Stimulated activated CD8-positive, alpha-beta memory T cell treated with anti-CD3 and anti-CD28 coated beads, Interleukin-7, amount 100 ng/mL, for 48 hours (primary cell): ENCODE measurements at places on chromosomes 3 and 15.

DNA sequence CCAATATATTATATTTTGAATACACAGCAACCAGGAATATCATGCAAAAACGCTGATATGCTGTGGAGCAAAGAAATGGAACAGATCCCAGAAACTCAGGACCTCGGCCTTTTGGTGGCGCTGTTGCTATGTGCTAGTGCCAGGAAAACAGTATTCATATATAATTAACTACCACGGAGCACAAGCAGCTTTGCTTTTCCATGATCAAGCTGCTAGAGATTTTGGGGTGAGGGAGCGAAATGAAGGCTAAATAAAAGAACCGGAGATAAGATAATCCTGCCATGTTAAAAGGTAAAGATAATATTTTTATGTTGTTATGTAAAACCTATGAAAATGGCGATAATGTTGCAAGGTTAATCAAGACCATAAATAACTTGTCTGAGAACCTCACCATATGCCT lies 157.7 kb upstream of the FAM3D start:
- peak; percentile 2 for DNase-seq

DNA sequence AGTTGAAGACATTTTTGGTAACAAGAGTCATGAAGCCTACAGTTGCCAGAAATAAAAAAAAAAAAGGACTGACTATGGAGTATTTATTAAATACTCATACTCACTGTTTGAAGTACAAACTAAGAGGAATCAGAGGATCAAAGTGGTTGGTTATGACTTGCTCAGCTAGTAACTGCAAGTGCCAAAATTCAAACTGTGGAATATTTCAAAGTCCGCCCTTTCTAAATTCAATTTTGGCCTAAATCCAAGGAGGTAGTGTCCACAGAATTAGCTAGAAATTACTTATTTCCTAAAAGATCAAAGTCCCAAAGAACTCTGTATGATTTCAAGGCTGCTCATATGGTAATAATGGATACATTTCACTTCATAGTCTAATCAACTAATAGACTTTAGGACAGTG lies 274.5 kb downstream of the ZBTB20 start:
- DNase-seq: no peak

- DNase-seq: no peak
These were observed 3.0 kb downstream of the DUT start for GRCh38 chr15:48334260-48334659.

DNA sequence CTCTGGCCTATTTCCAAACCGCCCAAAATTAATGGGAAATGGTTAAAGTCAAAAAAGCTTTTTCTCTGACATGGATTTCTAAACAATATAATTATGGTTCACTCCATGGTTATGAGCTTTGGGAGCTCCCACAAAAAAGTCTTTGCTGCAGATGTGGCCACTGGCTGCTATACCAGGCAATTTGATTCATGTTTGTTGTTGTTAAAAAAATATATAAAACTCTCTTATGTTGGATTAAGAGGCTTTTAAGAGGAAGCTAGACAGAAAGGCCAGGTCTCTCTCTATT lies 258.6 kb downstream of the TIGIT start:
- no peak for DNase-seq

GRCh38 chr15:60745469-60746061 lies 266.6 kb upstream of the ICE2 start:
- no peak for DNase-seq

DNA sequence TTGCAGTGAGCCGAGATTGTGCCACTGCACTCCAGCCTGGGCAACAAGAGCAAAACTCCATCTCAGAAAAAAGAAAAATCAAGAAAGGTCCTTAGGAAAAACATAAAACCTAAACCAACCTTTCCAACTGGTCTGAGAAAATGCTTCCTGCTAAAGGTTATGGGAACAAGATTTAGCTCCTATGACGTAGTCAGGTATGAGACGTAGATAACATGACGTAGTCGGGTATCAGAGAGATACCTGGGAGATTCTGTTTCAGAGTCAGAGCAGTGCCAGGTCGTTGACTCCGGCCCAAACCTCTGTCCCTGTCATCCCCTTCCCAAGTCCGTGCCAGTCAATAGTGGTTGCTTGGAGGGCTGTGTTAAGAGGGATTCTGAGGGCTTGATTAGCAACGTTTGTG lies 39.9 kb downstream of the LMCD1 start:
- no peak for DNase-seq

- DNase-seq: no peak
These were observed 228.0 kb upstream of the LRRFIP2 start for GRCh38 chr3:37402351-37402750.

DNA sequence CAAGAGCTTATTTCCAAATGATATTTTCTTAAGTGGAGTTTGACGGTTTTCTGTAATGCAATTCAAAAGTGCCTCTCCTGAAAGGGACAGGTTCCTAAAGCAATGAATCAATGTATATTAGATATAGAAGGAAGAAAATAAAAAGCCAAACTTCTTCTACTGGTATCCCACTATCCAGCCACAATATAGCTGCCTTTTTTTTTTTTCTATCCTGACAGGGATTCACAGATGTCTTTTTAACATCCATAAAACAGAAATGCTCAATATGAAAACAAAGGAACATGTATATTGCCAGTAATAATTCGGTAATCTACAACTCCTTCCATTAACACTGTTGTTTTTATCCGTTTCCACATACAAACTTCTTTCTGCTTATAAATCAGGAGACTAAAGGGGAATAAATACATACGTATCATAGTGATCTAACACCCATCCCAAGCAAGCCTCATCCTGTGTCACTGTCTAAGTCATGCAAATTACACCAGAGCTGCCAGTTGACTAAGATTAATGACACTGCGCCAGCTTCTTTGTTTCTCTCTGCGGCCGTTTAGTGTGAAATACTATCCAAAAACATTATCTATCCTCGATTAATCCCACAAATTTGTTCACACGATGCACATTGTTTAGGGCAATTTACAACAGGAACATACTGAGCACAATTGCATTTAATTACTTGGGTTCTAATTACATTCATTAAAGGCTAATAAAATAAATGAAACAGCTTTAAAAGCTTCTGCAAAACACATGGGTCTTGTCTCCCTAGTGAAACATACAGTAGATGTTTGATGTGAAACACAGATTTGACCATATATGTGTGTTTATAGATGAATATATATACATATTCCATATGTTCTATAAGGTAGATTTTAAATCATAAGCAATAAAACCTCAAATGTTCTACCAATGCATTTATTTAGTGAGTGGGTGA lies 51.9 kb upstream of the CDIN1 start:
- no peak for DNase-seq
